Progenitor cell of endocrine pancreas (in vitro differentiated cells): ENCODE measurements at places on chromosomes 1 and 21. TPM values are rescaled to one million over a fixed set of nuclear protein-coding genes. Genes with fewer than 3 reads are reported as not detected.

- DNase-seq: no peak
Measured at GRCh38 chr1:227465256-227465655, 98.1 kb upstream of the ZNF678 start.

DNA sequence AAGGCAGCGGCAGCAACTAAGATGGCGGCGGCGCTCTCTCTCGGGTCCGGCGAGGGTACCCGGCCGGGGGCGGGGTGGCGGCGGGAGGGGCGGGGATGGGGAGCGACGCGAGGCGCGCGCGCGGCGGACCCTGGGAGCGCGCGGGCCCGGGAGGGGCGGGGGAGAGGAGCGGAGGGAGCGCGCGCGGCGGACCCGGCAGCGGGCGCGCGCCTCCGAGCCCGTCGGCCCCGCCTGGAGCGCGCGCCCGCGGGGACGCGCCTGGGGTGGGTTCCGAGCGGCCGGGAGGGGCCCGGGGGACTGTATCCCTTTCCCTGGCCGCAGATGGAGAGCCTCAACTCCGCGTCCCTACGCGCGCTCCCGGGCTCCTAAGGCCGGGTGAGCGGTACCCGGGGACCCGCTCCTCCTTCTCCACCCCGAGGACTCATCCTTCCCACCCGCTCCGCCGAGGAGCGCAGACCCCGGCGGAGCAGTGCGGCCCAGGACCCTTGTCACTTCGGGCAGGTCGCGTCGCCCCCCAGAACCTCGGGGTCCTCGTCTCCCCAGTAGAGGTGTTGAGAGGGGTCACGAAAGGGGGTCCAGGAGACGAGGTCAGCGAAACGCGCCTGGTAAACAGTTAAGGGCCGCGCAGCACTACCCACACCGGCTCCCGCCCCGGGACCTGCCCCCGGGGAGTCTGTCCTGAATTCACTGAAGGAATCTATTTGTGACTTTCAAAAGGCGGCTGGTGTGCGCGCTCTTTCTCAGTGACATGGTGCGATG lies at the start of gene CLSTN1:
CLSTN1 (minus strand) TSS at position 23 of the 759 bp plus-strand sequence. CDS start 232 bp downstream, outside the sequence.
- peak; percentile 78 for DNase-seq

GRCh38 chr1:199789141-199789540 lies 238.4 kb upstream of the NR5A2 start:
- no peak for DNase-seq

GRCh38 chr1:165634154-165634921 lies 3.3 kb downstream of the MGST3 start:
- no peak for DNase-seq

GRCh38 chr1:100629391-100629790 lies 90.2 kb upstream of the VCAM1 start:
- no peak for DNase-seq

- DNase-seq: no peak
Measured at GRCh38 chr1:192581131-192581927, 5.8 kb downstream of the RGS1 start.

- no peak for DNase-seq
Measured at GRCh38 chr1:118404024-118404423, 219.0 kb upstream of the SPAG17 start.

DNA sequence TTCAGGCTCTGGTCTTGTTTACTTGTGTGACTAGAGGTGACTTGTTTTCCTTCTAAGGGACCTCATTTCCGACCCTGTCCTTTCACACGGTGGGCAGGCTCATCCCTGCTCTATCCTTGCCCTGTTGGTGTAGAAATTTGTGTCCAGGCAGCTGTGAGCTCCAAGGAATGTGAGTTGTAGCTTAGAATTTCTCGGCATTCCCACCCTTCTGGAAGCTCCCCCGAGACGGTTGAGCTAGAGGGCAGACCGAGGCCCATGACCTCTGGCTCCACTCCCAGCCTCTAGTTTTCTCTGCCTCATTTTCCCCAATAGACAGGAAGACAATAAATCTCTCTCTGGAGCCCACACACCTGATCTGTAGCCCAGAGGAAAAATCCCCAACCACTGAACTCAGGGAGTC lies 100.9 kb downstream of the NAV1 start:
- no peak for DNase-seq

- no peak for DNase-seq
Measured at GRCh38 chr1:172487550-172487949, 43.7 kb upstream of the PIGC start.

GRCh38 chr1:17732475-17732874 lies 22.7 kb upstream of the ACTL8 start:
- no peak for DNase-seq

GRCh38 chr1:31335007-31335406 lies 37.9 kb downstream of the FABP3 start:
- no peak for DNase-seq

- no peak for DNase-seq
Measured at GRCh38 chr1:5742801-5743200, 249.4 kb downstream of the NPHP4 start.

- no peak for DNase-seq
Measured at GRCh38 chr1:75579046-75579445, 31.9 kb downstream of the SLC44A5 start.

DNA sequence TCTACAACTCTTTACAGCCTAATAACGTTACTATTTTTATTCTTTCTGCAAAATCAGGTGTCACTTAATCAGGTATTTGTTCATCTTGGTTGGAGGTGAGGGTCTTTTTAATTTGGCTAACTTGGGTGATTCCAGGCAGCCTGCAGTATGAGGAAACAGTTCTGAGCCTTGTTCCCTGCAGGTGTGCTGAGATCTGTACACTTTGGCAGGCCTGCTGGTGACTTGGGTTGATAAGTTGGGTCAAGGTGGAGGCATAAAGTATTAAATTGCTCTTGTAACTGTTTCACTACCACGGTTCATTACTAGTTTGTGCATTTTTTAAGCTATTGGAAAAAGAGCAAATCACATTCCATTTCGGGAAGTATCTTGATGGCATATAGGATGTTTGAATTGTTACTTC lies 10.0 kb downstream of the MAP3K21 start:
- no peak for DNase-seq

GRCh38 chr1:82395440-82395839 lies 594.7 kb downstream of the ADGRL2 start:
- no peak for DNase-seq

DNA sequence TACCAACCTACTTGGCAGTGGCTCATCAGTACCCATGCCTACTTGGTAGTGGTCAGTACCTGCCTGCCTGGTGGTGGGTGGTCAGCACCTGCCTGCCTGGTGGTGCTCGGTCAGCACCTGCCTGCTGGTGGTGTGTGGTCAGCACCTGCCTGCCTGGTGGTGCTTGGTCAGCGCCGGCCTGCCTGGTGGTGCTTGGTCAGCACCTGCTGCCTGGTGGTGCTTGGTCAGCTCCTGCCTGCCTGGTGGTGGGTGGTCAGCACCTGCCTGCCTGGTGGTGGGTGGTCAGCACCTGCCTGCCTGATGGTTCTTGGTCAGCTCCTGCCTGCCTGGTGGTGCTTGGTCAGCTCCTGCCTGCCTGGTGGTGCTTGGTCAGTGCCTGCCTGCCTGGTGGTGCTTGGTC lies 329.6 kb downstream of the RRAGC start:
- DNase-seq: no peak

- DNase-seq: no peak
Measured at GRCh38 chr21:38229260-38229877, 27.4 kb upstream of the KCNJ15 start.

GRCh38 chr1:177546346-177546745 lies 375.6 kb downstream of the BRINP2 start:
- no peak for DNase-seq

DNA sequence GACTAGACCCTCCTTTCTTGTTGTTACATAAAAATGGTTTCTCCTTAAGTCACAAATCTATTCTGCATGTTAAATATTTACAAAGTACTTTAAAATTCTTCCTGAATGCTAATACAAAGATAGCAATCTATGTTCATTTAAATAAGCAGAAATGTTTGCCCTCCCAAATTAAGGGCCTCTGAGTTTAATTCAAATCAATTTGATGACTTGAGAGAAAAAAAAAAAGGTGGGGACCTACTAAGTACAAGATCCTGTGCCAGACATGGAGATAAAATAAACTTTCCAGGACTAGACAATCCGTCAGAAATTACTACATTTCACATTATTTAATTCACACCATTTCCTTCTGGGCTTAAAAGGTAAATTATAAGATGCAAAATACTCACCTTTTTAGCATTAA lies 548.3 kb downstream of the DPYD start:
- no peak for DNase-seq

DNA sequence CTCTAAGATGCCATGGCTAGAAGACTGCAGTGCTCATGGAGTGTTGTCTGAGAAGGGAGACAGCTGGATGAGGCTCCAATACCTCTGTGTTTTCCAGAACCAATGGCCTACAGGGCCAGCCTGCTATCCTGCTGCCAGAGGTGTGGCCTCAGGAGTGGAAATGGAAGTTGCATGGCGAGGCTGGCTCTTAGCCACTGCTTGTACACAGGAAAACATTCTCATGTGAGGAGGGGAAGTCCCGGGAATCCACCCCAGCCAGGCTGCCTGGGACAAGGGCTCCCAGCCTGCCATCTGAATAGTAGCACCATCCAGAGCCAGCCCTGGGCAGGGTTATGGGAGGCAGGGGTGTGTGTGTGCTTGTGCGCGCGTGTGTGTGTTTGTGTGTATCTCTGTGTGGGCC lies 56.5 kb downstream of the SDC3 start:
- DNase-seq: no peak

DNA sequence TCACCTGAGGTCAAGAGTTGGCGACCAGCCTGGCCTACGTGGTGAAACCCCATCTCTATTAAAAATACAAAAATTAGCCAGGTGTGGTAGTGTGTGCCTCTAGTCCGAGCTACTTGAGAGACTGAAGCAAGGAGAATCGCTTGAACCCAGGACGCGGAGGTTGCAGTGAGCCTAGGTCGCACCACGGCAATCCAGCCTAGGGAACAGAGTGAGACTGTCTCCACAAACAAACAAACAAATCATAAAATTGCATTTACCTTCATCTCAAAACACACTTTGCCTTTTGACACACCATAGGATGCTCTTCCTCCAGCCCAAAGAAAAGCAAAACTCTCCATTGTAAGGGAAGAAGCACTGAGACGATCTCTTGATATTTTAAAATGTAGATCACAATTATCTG lies 4.3 kb downstream of the HNRNPU start:
- no peak for DNase-seq

- DNase-seq: no peak
Measured at GRCh38 chr1:40178200-40178599, 17.0 kb downstream of the RLF start.

- no peak for DNase-seq
Measured at GRCh38 chr1:55536545-55536865, 321.3 kb upstream of the USP24 start.

DNA sequence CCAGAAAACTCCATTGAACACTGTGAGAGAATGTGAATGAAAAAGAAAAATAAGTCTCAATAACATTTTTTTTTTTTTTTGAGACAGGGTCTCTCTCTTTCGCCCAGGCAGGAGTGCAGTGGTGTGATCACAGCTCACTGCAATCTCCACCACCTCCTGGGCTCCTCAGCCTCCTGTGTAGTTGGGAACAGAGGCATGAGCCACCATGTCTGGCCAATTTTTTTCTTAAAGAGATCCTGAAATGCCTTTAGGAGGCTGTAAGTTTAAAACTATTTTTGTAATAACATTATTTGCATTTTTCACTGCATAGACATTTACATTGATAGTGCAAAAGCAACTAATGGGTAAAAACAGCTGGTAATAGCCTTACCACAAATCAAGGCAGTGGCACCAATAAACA lies 35.3 kb downstream of the GDAP2 start:
- DNase-seq: no peak

DNA sequence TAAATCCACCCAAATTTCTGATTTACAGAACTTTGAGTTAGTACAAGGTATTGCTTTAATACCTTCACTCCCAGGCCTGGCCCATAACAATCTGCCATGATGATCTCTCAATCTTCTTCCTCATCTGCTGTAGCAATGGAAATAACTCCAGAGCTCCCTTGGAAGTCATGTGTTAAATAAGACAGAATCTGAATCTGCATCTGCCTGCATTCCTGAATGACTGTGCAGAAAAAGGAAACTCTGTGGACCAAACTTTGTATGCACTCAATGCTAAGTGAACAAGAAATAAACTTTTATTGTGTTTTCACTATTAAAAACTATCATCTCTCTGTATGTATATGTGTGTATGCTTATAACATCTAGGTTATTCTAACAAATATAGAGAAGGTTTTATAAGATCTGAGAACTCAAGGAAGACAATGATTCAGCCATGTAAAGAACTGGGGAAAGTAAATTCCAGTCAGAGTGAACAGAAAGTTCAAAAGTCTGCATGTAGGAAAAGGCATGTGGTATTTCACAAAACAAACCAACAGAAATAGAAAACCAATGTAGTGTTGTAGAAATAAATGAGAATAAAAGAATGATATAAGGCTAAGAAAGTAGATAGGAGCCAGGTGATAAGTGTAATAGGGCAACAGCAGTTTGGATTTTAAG lies 390.2 kb downstream of the USH2A start:
- no peak for DNase-seq

GRCh38 chr21:32206631-32207405 lies 72.0 kb downstream of the MIS18A start:
- DNase-seq: no peak

DNA sequence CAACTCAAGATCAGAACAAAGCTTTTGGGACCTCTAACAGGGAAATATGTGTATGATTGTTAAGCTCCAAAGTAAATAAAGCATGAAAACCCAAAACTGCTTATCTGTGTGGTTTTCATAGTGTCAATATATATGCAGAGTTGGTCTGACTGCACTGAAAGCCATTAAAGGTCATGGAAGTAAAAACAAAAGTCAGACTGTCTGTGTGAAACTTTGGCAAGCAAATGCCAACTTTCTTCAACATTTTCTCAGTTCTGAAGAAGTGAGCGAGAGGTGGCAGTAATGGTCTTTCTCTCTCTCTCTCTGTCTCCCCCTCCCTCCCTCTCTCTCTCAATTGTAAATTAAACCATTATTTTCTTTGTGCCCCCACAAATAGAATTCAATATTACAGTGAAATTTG lies 100.1 kb upstream of the S1PR1 start:
- no peak for DNase-seq

- no peak for DNase-seq
Measured at GRCh38 chr1:41560496-41560895, 76.0 kb upstream of the EDN2 start.

- DNase-seq: no peak
Measured at GRCh38 chr1:197285526-197286205, 17.6 kb downstream of the CRB1 start.

GRCh38 chr21:34065027-34065426 lies 8.4 kb upstream of the MRPS6 start:
- DNase-seq: no peak

The CRABP2 gene
- 70.4 and 125 TPM in 2 replicates for total RNA-seq

The CFHR3 gene
- total RNA-seq: 0.31 and 0.55 TPM in 2 replicates

The SPRR4 gene
- not detected in 2 replicates for total RNA-seq

The ZSWIM5 gene
- 8.5 and 9.2 TPM in 2 replicates for total RNA-seq

The MCOLN3 gene
- 23.7 and 27.5 TPM in 2 replicates for total RNA-seq

The CCDC27 gene
- not detected in 2 replicates for total RNA-seq

The OR10Z1 gene
- not detected in 2 replicates for total RNA-seq

The ZFP69B gene
- 10.5 and 11.1 TPM in 2 replicates for total RNA-seq

The LYSMD1 gene
- 12.8 and 14.0 TPM in 2 replicates for total RNA-seq

The SMIM11 gene
- 5.9 and 22.7 TPM in 2 replicates for total RNA-seq

The IGSF9 gene
- 68.2 and 68.6 TPM in 2 replicates for total RNA-seq

The CHI3L2 gene
- not detected in 2 replicates for total RNA-seq

The IVL gene
- not detected in 2 replicates for total RNA-seq

The GJA8 gene
- total RNA-seq: not detected in 2 replicates
